ENCODE measurements at places on chromosomes 2 and 18.

DNA sequence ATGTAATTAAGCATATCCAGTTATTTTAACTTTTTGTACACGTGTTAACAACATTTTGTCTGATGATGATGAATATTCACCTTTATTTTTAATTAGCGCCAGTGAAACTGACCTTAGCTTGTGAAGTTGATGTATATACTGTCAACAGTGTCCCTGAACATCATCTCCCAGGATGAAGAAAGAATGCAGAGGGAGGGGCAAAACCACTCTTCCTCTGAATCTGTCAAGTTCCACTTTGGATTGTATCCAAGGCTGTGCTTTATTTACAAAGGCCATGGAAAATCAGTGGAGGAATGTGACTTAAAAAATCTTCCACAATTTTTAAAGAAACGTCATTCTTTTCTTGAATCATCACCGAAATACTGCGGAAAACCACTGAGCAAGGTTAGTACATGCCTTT, 4.5 kb upstream of the RMDN2 start:
- no peak for DNase-seq

GRCh38 chr2:239189711-239190131, 211.1 kb downstream of the HDAC4 start:
- no peak for DNase-seq

DNA sequence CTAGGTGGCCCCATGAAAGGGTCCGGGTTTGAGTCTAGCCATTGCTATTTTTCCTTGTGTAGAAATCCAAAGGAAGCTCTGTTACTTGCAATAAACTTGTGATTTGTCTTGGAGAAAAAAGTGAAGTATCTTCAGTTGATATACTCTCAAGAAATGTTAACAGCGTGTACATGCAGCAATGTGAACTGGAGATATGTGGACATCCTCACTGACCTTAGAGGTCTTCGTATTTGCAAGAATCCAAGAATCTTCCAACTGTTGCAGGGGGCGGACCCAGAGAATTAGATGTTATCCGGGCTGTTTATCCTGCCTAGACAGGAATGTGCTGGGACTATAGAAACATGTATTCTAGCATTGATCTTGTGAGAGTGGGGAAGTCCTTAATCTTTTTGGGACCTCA, 187.6 kb downstream of the KCNS3 start:
- DNase-seq: no peak

DNA sequence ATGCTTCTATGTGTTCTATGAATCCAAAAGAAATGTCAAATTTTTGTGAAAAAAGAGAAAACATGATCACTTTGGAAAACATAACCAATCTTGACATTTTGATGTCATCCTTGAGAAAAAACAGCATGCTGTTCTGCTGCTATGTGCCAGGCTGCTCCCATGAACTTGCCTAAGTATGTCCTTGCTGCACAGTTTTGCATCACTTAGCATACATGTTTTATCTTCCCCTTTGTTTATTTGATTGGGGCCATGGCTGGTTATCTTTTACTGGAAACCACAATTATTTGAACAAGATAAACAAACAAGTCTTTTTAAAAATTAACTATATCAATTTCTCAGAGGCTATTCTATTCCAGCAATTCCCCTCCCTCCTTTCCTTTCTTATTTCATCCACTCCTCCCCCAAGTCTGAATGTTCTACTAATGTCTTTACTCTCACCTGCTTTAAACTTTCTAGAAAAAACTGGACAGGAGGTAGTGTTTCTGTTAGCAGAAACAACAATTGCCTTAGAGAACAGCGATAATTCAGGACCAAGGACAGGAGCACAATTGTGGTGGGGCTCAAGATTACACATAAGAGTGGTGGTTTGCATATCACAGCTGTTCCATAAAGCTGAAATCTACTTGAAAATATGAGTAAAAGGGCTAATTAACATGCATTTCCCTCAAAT, 6.7 kb downstream of the AOX1 start:
- no peak for DNase-seq

GRCh38 chr18:80231616-80232015, 15.7 kb downstream of the PARD6G start:
- DNase-seq: no peak

- DNase-seq: no peak
Observed at GRCh38 chr2:43175020-43175441, 51.4 kb downstream of the ZFP36L2 start.

GRCh38 chr2:113178891-113179290, 5.1 kb downstream of the PSD4 start:
- DNase-seq: no peak

DNA sequence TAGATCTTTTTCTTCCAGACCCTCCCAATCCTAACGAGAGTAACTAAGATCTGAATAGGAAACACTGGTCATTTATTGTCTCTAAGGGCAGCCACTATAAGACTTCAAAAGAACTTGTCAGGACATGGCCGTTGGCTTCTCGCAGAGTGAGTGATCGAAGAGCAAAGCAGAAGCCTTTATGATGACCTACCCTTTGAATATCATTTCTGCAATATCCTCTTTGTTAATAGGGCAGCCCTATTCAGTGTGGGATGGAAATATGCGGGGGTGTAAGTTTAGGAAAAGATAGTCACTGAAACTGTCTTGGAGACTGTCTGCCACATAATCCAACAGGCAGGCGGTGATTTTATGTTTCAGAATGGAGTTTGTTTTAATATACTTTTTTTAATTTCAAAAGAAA, 70.9 kb downstream of the FBXO36 start:
- no peak for DNase-seq

DNA sequence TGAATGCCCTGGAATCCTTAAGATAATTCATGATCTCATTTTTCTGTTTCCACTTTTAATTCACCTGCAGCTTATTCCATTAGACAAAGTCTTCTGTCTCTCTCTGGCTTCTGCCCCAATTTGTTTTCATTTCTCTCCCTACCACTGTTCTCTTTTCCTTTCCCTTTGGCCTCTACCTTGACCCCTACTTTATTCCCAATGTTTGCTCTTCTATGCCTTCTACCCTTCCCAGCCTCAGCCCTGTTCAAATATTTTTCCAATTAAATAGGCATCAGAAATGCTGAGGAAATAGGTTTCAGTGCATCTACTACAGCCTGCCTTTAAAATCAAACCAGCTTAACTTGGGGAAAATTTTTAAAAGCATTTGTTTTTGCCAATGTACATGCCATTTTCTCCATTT, 443.7 kb upstream of the CWC22 start:
- no peak for DNase-seq

GRCh38 chr18:54882318-54882717, 54.0 kb downstream of the RAB27B start:
- DNase-seq: no peak

Data from activated CD4-positive, alpha-beta T cell treated with anti-CD3 and anti-CD28 coated beads, Interleukin-2, amount 10 ng/mL, durations not matched to agents 7 days and 5 days (primary cell).